Brain microvascular endothelial cell (primary cell): ENCODE measurements at places on chromosomes 5 and 9.

DNA sequence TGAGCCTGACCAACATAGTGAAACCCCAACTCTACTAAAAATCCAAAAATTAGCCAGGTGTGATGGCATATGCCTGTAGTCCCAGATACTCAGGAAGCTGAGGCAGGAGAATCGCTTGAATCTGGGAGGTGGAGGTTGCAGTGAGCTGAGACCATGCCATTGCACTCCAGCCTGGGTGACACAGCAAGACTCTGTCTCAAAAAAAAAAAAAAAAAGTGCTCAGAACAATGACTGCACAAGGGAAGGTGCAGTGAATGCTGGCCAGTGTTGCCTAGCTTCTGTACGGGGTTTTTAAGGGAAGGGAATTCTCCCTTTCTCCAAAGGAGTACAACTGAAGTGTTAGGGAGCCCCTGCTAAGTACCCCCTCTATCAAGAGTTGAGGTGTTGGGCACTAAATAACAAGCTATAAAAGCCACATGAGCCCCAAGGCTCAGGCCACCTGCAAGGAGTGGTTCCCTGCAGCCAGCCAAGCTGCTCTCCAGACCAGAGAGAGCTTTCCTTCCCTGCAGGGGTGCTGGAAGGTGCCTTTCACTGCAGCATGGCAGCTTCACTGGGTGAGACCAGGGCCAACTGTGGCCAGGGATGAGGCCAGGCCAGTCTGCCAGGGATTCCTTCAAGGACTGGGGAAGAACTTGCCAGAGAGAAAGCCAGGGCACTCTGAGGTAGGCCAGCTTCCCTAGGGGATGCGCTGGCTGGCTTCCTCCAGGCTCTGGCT is 14.8 kb downstream of the GADD45G start:
- no peak for DNase-seq

DNA sequence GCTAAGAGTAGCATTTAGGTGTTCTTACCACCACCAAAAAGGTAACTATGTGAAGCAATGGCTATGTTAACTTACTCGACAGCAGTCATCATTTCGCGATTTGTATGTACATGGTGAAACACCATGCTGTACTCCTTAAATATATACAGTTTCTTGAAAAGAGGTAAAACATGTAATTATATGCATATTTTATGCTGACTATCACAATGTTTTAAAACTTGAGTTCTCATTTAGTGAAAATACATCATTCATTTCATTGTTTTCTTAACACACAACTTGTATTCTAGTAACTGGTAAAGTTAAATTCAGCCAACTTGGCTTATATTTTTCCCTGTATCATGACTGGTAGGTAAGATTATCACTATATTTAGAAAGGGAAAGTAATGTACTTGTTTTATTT is 189.9 kb downstream of the ADCY2 start:
- no peak for DNase-seq

DNA sequence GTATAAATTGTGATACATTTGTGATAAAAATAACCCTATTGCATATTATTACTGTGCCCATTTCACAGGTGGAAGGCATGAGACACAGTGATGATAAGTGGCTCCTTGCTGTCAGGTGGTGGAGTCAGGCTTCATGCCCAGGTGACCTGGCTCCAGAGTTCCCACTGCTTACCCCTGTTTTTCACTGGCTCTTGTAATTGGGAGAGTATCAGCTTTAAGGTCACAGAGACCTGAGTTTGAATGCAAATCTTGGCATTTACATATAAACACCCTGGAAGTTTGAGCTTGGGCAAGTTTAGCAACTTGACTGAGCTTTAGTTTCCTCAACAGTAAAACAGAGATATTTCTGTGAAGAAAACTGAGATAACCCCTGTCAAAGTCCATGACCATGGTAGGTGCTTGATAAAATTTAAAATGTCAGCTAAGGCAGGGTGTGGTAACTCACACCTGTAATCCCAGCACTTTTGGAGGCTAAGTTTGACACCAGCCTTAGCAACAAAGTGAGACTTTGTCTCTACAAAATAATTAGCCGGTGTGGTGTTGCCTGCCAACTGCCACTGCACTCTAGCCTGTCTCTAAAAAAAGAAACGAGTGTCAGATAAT is 29.2 kb downstream of the MAT2B start:
- no peak for DNase-seq

DNA sequence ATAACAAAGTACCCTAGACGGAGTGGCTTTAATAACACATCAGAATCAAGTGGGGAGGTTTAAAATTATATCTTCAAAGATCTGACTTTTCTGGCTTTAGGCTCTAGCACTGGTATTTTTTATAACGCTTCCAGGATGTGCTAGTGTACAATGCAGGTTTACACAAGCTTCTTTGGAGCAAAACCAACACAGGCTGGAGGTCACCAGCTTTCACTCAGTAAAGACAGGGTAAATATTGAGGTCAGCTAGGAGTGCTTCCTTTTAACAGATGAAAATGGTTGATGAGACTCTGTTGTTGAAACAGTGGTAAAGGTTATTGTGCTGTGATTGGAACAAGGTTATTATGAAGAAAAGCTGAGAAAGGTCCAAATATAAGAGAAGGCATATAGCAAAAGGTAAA is 414.2 kb downstream of the TAF11L14 start:
- DNase-seq: no peak

- DNase-seq: no peak
Measured at GRCh38 chr5:124645396-124645795, 101.0 kb downstream of the ZNF608 start.

GRCh38 chr5:73179730-73180129 is 6.7 kb downstream of the TMEM174 start:
- no peak for DNase-seq

DNA sequence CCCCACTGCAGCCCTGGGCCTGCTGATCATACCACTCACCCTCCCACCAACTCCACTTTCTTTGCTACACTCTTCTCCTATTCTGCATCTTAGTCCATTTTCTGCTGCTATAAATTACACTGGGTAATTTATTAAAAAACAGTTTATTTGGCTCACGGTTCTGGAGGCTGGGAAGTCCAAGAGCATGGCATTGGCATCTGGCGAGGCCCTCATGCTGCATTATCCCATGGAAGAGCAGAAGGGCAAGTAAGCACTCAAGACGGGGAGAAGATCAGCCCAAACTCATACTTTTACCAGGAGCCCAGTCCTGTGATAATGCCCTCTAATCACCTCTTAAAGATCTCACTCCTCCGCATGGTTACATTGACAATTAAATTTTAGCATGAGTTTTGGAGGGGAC is 9.4 kb downstream of the GLIPR2 start:
- DNase-seq: no peak

- DNase-seq: peak; percentile 95
Measured at GRCh38 chr9:115250621-115251032, 132.7 kb upstream of the TNC start.

DNA sequence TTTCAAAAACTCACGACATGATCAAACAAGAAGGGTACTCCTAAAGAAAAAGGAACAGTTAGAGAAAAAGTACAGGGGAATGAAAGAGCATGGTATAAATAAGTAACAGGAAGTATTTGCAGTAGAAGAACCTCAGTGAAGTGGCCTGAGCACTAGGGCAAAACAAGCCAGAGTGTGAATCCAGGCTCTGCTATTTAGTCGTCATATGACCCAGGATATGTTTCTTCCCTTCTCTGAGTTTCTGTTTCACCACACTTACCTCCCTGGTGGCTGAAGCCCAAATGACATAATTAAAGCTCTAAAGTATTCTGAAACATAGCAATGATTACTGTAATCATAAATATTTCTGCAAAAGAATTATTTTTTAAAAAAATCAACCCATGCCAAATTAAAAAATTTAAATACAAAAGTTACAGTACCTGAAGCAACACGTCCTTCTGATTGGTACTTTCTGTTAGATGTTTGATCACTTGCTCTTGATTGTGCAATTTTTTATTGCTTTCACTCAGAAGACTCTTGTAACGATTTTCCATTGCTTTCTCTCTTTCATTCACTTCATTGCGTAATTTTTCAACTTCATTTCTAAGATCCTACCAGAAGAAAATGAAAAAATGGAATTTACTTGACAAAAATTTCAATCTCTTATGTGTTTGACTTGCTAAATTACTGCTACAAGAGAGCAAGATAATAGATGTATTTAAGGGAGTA is 88.9 kb downstream of the CDK5RAP2 start:
- DNase-seq: no peak

DNA sequence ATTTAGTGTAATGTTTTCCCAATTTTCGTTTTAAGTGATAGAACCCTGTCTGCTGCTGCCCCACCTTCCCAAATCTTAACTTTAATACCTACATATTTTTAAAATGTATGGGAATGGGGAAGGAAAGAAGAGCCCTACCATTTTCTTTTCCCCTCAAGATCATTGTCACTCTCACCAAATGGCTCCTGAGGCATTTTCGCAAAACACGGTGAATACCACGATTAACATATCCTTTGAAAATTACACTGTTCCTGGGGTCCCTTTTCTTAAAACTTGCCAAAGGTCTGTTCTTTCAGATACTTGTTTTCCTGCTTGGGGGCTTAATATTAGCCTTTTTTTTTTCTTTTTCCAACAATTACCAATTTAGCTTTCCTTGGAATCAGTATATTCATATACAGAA is 36.1 kb downstream of the CERT1 start:
- DNase-seq: no peak

DNA sequence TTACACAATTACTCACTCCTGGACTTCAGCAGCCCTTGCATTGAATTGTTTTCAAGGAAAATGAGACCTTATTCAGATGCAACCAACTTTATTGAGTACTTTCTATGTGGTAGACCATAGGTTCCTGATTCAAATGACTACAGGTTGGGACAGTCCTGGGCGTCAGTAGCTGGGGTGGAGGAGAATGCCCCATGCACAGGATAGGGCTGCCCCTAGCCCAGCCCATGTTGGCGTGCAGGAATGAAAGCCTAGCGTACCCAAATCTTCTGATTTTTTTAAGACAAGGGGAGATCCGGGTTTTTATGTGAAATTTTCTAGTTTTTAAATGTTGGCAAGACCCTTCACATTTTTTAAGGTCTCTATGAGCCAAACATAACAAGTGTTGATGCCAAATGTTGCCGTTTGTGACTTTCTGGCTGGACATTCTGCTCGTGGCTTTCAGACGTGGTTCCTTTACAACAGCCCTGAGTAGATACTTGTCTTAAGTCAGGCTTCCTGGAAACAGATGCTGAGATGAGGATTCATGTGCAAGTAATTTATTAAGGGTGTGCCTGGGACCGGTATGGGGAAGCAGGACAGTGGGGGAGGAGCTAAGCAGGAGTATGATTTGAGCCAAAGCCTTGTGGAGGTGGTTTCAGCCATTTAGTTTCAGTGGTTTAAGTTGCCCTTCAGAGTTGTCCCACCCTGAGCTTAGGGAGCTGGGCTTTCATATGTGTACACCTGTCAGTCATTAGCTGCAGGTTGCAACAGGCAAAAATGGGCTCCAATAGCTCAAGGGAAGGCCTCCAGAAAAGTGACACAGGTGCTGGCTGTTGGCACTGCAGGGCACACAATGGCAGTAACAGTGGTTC is 154.1 kb downstream of the NTRK2 start:
- DNase-seq: no peak

GRCh38 chr5:83653669-83654068 is 67.0 kb downstream of the HAPLN1 start:
- DNase-seq: no peak

DNA sequence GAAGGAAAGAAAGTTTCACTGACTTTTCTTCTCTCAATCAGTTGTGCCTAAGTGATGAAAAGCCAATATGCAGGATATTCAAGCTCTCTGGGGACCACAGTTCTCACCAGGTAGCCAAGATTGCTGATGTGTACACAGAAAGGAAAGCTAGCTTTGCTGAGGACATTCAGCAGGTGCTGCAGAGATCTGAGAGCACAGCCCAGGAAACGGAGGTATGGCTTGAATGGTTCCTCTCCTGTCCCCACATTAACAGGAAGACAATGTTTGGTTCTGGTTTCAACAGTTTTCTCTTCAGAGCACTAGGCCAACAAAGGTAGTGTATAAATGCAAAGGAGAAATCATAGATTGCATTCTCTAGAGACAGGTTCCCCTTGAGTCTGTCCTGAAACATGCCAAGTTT is 69.6 kb downstream of the PTPDC1 start:
- DNase-seq: no peak

DNA sequence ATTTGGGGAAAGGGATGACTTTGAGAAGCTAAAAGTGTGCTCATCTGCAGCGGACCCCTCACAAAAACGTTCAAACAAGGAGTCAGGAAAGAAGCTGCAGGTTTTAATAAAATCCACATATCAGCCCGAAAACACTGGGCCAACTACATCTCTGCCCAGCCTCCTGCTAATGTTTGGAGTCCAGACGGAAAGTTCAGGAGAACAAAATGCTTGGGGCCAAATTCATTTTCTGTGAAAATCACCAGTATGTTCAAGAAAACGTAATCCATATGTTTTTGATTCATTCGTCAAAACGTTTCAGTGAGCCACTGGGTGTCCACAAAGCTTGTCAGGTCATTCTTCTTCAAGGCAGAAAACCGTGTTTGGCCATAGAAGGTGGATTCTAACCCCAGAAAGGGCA is 87.5 kb upstream of the GAS1 start:
- DNase-seq: no peak
